ENCODE measurements at places on chromosomes 4 and X. TPM values are rescaled to one million over a fixed set of nuclear protein-coding genes. Genes with fewer than 3 reads are reported as not detected.

DNA sequence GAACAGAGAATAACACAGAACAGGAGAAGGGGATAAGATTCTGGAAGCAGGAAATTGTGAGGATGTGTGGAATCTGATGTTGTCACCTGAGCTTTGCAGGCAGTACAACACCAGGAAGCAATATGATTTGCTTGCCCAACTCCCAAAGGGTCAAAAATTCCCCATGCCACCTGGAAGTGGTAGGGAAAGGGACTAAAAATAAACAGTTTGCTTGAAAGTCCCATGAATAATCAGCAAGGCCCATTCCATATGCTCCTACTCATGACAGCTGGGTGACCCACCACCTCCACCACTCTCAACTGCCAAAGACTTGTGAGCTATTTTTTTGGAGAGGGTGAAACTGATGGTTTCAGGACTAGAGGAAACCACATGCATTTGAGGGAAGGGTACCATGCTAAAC is 168.4 kb downstream of the KCNIP4 start:
- H3K27me3 ChIP-seq: no peaks in the 10 kb centered on the region
- H3K27ac ChIP-seq: no peak overlapping the region
- no peaks in the 10 kb centered on the region for H3K36me3 ChIP-seq
- DNase-seq: no peak
- no peak overlapping the region for H3K4me3 ChIP-seq

DNA sequence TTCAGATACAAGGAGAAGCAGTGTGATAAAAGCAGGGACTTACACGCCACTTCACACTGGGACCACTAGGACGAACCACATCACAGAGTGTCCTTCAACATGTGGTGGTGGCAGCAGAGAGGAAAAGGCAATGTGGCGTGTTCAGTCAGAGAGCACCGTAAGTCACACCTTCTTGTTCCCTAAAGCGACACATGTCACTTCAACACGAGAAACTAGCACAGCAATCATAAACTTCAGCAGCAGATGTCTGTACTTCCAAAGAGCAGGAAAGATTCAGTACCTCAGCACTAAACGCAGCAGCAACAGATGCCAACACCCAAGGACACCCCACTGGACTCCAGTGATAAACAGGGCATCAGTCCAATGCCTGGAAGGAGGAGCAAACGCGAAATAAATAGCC is 96.7 kb downstream of the AREG start:
- no peaks in the 10 kb centered on the region for H3K27me3 ChIP-seq
- no peak overlapping the region for H3K27ac ChIP-seq

DNA sequence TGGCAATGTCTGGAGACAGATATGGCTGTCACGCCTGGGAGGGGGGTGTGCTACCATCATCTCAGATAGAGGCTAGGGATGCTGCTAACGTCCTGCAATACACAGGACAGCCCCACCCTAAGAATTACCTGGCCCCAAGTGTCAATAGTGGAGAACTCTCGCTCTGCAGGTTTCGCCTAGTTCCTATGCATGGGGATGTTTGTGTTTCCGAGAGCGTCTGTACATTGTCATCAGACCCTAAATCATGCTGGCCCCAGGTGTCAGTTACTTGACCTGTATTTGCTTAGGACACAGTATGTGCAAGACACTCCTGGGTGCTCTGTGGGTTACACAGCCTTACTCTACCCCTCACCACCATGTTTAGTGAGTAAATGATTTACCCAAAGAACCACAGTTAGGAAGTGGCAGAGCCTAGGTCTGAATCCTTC is 90.8 kb downstream of the AFF1 start:
- H3K4me3 ChIP-seq: no peak overlapping the region
- peak overlapping the region; percentile 66 for H3K27ac ChIP-seq

GRCh38 chr4:155696726-155697125 is 30.1 kb downstream of the GUCY1A1 start:
- H3K27ac ChIP-seq: no peak overlapping the region
- no peak for DNase-seq
- peaks cover 15% of the 10 kb centered on the region for H3K4me1 ChIP-seq
- no peaks in the 10 kb centered on the region for H3K36me3 ChIP-seq

GRCh38 chr4:25106363-25107151 is 53.7 kb downstream of the SEPSECS start:
- H3K36me3 ChIP-seq: no peaks in the 10 kb centered on the region
- DNase-seq: no peak
- no peak overlapping the region for H3K27ac ChIP-seq
- H3K4me1 ChIP-seq: no peaks in the 10 kb centered on the region
- H3K27me3 ChIP-seq: peaks cover 7% of the 10 kb centered on the region

GRCh38 chr4:74158466-74159142 is 686 bp downstream of the MTHFD2L start:
- no peaks in the 10 kb centered on the region for H3K27me3 ChIP-seq
- H3K4me1 ChIP-seq: peaks cover 18% of the 10 kb centered on the region
- peak overlapping the region; percentile 39 for H3K4me3 ChIP-seq
- H3K27ac ChIP-seq: peak overlapping the region; percentile 91

- no peaks in the 10 kb centered on the region for H3K27me3 ChIP-seq
- H3K4me3 ChIP-seq: no peak overlapping the region
- no peak overlapping the region for H3K27ac ChIP-seq
- no peaks in the 10 kb centered on the region for H3K4me1 ChIP-seq
- DNase-seq: no peak
Observed at GRCh38 chr4:130131536-130131935, 1035.6 kb downstream of the C4orf33 start.

DNA sequence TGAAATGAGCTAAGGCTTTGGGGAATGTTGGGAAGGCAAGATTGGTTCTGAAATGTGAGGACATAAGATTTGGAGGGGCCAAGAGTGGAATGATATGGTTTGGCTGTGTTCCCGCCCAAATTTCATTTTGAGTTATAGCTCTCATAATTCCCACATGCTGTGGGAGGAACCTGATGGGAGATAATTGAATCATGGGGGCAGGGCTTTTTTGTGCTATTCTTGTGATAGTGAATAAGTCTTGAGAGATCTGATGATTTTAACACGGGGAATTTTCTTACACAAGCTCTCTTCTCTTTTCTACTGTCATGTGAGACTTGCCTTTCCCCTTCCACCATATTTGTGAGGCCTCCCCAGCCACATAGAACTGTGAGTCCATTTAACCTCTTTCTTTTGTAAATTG is 157.6 kb upstream of the C1QTNF7 start:
- H3K36me3 ChIP-seq: no peaks in the 10 kb centered on the region
- no peak for DNase-seq
- H3K4me1 ChIP-seq: no peaks in the 10 kb centered on the region

GRCh38 chr4:139242511-139243051 is 37.4 kb downstream of the MGARP start:
- H3K4me1 ChIP-seq: no peaks in the 10 kb centered on the region
- H3K4me3 ChIP-seq: no peak overlapping the region
- no peak for DNase-seq
- H3K27ac ChIP-seq: no peak overlapping the region
- H3K27me3 ChIP-seq: no peaks in the 10 kb centered on the region

- H3K4me1 ChIP-seq: peaks cover 10% of the 10 kb centered on the region
- H3K36me3 ChIP-seq: no peaks in the 10 kb centered on the region
- DNase-seq: no peak
- H3K4me3 ChIP-seq: no peak overlapping the region
Observed at GRCh38 chr4:8540991-8541390, 39.2 kb upstream of the GPR78 start.

DNA sequence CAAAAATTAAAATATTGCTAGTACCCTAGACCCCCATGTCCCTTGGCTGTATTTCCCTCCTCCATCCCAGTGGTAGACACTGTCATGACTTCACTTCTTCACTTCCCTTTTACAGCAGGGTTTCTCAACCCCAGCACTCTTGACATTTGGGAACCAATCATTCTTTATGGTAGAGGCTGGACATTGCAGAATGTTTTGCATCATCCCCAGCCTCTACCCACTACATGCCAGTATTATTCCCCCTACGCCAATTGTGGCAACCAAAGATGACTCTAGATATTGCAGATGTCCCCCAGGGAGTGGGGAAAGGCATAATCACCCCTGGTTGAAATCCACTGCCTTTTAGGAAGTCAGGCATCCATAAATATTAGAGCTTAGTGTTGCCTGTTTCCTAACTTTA is 138.6 kb downstream of the AMELX start:
- H3K27me3 ChIP-seq: no peaks in the 10 kb centered on the region
- DNase-seq: no peak
- no peak overlapping the region for H3K4me3 ChIP-seq
- no peaks in the 10 kb centered on the region for H3K4me1 ChIP-seq
- H3K36me3 ChIP-seq: no peaks in the 10 kb centered on the region

GRCh38 chr4:176404621-176405020 is 84.9 kb downstream of the SPCS3 start:
- no peaks in the 10 kb centered on the region for H3K4me1 ChIP-seq
- H3K27ac ChIP-seq: no peak overlapping the region
- no peak overlapping the region for H3K4me3 ChIP-seq
- H3K27me3 ChIP-seq: no peaks in the 10 kb centered on the region

DNA sequence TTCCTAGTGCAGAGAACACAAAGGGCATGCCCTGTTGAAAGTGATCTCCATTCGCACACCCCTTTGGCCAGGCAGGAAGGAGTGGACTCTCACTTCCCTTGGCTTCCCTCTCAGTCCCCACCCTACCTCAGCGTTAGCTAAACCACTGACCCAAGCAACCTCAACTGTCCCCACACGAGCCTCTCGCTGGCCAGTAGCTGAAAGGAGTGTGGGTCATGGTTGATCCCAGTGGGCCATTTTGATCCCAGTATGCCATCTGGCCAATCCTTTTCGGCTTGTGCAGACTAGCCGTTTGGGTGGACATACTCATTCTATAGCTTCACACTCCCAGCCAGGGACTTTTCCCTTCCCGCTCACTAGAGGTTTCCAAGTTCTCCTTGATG is 24.4 kb upstream of the BCORL1 start:
- H3K4me1 ChIP-seq: no peaks in the 10 kb centered on the region
- no peaks in the 10 kb centered on the region for H3K36me3 ChIP-seq
- no peak overlapping the region for H3K4me3 ChIP-seq
- H3K27ac ChIP-seq: peak overlapping the region; percentile 77

DNA sequence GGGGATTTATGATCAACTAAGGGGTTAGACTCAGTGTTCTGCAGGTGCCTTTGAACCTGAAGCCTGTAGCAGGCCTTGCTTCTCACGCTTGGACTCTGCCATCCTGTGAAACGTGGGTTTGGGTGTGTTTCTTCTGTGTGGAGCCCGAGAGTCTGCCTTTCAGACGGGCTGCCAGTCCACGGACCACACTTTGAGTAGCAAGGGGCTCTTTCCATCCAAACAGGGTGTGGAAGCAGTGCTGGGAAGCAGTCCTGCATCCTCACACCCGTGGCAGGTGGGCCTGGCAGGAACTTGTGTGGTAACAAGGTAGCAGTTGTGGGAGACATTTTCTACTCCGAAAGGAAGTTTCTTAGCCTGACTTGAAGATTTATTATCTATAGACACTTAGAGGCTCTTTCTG is 22.7 kb downstream of the RGS12 start:
- H3K27ac ChIP-seq: no peak overlapping the region
- no peak overlapping the region for H3K4me3 ChIP-seq
- no peaks in the 10 kb centered on the region for H3K36me3 ChIP-seq

DNA sequence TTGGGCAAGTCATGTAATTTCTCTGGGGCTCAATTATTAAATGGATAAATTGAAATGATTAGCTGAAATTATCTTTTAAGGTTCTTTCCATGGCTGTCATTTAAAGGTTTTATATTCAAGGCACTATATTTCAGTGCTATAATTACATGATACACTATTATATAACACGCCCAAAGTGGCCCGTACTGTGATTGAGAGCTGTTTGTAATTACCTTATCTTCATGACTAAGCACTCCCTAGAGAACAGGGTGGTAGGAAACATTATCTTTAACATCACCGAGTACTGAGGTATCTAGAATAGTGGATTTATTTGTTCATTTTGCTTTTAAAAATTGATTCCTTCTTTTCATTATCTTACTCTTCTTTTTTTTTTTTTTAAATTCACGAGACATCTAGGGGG is 79.0 kb downstream of the DIAPH2 start:
- H3K36me3 ChIP-seq: no peaks in the 10 kb centered on the region
- H3K27ac ChIP-seq: no peak overlapping the region
- H3K27me3 ChIP-seq: no peaks in the 10 kb centered on the region
- H3K4me1 ChIP-seq: no peaks in the 10 kb centered on the region

GRCh38 chrX:115068896-115069295 is 51.5 kb upstream of the IL13RA2 start:
- H3K36me3 ChIP-seq: no peaks in the 10 kb centered on the region
- no peak overlapping the region for H3K27ac ChIP-seq
- no peaks in the 10 kb centered on the region for H3K27me3 ChIP-seq
- H3K4me1 ChIP-seq: no peaks in the 10 kb centered on the region
- no peak for DNase-seq

- H3K27me3 ChIP-seq: no peaks in the 10 kb centered on the region
- peaks cover 3% of the 10 kb centered on the region for H3K4me1 ChIP-seq
- H3K36me3 ChIP-seq: no peaks in the 10 kb centered on the region
- H3K4me3 ChIP-seq: no peak overlapping the region
- DNase-seq: peak; percentile 16
Observed at GRCh38 chr4:13704035-13704434, 76.5 kb upstream of the BOD1L1 start.

- H3K27ac ChIP-seq: no peak overlapping the region
- H3K27me3 ChIP-seq: no peaks in the 10 kb centered on the region
- no peaks in the 10 kb centered on the region for H3K36me3 ChIP-seq
- no peak for DNase-seq
- H3K4me3 ChIP-seq: no peak overlapping the region
Observed at GRCh38 chr4:113455061-113455460, 306.5 kb downstream of the CAMK2D start.

DNA sequence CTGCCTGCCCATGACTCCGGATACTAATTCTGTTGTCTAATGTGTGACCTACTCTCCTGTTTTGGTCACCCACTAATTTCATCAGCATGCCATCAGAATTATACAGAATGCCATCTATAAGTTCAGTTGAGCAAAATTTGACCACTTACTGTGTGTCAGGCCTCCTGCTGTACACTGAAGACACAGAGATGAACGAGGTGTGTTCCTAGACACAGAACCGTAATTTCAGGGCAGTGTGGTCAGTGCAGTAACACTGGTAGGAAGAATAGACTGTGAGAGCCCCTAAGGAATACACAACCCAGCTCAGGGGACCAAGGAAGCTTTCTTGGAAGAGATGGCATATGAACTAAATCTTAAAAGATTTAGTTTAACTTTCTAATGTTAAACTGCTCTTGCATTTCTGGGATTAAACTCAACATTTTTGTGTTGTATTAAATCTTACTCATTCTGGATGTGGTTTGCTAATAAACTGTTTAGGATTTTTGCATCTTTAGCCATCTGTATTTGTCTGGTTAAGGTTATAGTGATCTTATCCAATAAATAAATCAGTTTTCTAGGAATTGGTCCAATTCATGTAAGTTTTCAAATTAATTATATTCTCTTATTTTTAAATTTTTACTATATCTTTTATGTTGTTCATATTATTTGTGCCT is 34.3 kb downstream of the KANTR start:
- no peak overlapping the region for H3K27ac ChIP-seq
- no peak for DNase-seq
- H3K27me3 ChIP-seq: no peaks in the 10 kb centered on the region
- no peaks in the 10 kb centered on the region for H3K36me3 ChIP-seq

Gene RS1
- total RNA-seq: not detected

Gene SERTM2
- 0.40 TPM for total RNA-seq

Gene F9
- not detected for total RNA-seq

Gene COL25A1
- not detected for total RNA-seq

Gene RAB41
- not detected for total RNA-seq

Gene ATP7A
- total RNA-seq: 6.0 TPM

Gene SSX4B
- not detected for total RNA-seq

Gene KDR
- 1.9 TPM for total RNA-seq

Gene NKX3-2
- 3.8 TPM for total RNA-seq

Gene FAM184B
- total RNA-seq: 0.16 TPM

Gene UGT2B11
- total RNA-seq: not detected

Gene BBS12
- 0.60 TPM for total RNA-seq

All from transverse colon (tissue), 4 donors.